Stimulated activated CD8-positive, alpha-beta memory T cell treated with anti-CD3 and anti-CD28 coated beads, Interleukin-4, amount 100 ng/mL, for 1 hour (primary cell): ENCODE measurements at places on chromosomes 7 and 10.

DNA sequence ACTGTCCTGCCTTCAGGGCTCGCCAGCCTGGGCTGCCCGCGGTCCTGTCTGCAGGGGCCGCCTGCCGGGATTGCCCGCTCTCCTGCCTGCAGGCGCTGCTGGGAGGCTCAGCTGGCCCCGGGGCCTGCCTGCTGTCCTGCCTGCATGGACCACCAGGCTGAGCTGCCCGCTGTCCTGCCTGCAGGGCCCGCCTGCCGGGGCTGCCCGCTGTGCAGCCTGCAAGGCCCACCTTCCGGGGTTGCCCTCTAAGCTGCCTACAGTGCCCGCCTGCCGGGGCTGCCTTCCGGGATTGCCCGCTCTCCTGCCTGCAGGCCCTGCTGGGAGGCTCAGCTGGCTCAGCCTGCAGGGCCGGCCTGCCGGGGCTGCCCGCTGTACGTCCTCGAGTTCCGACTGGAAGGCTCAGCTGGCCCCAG, 164.4 kb downstream of the GLRX3 start:
- no peak for DNase-seq

GRCh38 chr7:124781907-124782734, 16.5 kb upstream of the GPR37 start:
- no peak for DNase-seq

GRCh38 chr7:148572067-148572522, 18.5 kb upstream of the C7orf33 start:
- DNase-seq = no peak

- no peak for DNase-seq
Measured at GRCh38 chr7:91749418-91749817, 131.1 kb downstream of the MTERF1 start.

- no peak for DNase-seq
Measured at GRCh38 chr7:136637813-136638212, 230.6 kb upstream of the CHRM2 start.

DNA sequence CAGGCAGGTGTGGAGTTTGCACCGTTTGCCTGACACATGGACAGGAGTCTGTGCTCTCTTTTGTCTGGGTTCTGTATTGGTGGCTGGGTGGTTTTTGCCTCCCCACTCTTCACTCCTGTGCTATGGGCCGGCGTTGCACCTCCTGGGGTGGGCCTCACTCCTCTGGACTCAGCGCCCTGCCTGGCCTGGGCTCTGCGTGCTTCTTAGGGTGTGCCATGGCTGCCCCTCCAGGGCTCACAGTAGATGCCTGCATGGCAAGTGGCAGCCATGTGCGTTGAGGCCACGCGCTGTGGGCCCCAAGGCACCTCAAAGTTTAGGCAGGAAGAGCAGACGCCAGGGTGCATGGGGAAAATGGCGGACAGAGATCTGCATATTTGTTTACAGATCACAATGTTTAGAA, 319.8 kb downstream of the ADARB2 start:
- no peak for DNase-seq

GRCh38 chr7:99829524-99830160, 1.8 kb downstream of the CYP3A43 start:
- no peak for DNase-seq
